ENCODE measurements at places on chromosomes 1 and 21.

DNA sequence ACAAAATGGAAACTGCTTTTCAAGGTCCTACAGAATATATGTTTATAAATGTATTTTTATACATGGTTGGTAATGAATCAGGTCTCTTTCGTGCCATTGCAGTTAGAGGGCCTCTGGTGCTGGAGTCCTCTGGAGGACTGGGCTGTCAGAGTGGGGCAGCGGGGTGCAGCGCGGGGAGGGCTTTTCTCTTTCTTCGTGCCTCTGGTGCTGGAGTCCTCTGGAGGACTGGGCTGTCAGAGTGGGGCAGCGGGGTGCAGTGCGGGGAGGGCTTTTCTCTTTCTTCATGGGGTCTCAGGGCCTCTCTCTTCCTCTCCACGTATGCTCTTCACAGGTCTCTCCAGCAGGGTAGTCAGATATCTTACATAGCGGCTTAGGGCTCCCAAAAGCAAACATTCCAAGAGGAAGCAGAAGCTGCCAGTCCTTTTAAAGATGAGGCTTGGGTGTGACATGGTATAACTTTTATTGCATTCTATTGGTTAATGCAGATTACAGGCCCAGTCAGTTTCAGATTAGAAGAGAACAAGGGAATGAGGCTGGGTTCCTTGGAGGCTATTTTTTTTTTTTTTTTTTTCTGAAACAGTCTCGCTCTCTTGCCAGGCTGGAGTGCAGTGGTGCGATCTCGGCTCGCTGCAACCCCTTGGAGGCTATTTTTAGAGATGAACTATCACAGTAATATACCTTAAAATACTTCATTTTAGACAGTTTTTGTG is 13.1 kb downstream of the SDCCAG8 start:
- no peak for DNase-seq

DNA sequence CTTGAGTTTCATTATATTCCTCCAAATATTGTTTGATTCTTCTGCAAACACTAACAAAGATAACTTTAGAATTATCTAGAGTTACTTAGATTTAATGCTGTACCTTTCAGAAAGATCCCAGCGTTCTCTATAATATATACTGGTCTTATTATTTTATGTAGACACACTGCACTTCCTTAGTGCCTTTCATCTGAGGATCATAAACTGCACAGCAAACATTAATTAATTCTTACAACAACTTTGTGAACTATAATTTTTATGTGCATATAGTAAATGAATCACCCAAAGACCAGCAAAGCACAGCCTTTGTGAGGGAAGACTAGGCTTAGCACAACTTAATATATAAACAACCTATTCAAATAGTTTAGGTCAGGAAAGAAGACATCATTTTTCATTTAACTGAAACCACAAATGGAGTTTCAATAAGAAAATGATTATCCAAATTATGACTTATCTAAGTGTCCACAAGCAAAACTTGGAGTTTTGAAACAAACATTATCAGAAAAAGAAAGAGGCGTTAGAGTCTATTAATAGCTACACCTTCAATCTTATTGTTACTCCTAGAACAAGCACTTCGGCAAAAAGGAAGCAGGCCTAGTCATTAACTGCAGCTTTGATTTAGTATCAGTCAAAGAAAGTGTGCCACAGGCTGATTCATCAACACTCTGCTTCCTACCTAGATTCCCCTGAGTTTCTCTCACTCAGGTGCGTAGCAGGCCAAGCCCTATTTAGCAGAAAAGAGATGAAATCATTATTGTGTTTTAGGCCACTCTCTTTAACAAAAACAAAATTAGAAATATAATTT is 22.5 kb upstream of the RC3H1 start:
- DNase-seq: no peak

DNA sequence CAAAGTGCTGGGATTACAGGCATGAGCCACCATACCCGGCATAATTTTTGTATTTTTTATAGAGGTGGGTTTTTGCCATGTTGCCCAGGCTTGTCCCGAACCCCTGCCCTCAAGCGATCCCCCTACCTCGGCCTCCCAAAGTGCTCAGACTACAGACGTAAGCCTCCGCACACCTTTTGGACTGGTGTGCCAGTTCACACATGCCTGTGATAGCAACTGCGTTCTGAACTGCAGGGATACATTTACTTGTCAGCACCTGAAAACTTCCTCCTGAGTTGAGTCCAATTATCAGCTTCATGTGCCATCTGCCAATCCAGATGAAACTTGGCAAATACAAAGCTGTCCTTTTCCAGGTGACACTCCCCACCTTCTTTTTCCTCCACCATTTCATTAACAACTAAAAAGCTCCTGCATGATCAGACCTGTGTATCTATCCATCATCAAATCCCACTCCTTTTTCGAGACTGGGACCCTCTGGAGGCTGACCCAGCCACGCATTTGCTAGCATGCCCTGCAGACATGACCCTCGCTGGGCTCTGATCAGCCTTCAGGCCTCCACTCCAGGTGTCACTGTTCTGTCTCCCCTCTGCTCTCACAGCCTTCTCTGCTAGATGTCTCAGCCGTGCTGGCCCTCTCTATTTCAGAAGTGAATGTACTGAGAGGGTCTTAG is 2.1 kb upstream of the DEGS1 start:
- peak; percentile 40 for DNase-seq

- no peak for DNase-seq
Measured at GRCh38 chr1:29344336-29344735, 108.0 kb downstream of the PTPRU start.

- DNase-seq: no peak
Measured at GRCh38 chr1:21492356-21492625, 16.9 kb upstream of the ALPL start.

GRCh38 chr21:31184459-31184858 is 146.2 kb upstream of the KRTAP19-8 start:
- peak; percentile 85 for DNase-seq

DNA sequence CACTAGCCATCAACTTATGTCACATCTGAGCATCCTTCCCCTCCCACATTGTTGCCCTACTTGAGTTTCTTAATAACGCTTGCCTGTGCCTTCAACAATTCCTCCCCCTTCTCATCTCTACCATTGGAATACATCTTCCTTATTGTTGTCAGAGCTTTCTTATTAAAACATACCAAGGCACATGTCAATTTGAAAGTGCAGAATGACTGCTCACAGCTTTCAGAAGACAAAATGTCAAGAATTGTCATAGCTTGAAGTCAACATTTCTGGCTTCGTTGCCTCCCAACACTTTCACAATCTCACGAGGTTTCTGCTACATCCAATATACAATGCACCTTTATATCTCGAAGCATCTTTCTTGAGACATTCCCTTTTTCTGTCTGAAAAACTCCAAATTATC is 279.9 kb downstream of the LRRC7 start:
- DNase-seq: no peak

DNA sequence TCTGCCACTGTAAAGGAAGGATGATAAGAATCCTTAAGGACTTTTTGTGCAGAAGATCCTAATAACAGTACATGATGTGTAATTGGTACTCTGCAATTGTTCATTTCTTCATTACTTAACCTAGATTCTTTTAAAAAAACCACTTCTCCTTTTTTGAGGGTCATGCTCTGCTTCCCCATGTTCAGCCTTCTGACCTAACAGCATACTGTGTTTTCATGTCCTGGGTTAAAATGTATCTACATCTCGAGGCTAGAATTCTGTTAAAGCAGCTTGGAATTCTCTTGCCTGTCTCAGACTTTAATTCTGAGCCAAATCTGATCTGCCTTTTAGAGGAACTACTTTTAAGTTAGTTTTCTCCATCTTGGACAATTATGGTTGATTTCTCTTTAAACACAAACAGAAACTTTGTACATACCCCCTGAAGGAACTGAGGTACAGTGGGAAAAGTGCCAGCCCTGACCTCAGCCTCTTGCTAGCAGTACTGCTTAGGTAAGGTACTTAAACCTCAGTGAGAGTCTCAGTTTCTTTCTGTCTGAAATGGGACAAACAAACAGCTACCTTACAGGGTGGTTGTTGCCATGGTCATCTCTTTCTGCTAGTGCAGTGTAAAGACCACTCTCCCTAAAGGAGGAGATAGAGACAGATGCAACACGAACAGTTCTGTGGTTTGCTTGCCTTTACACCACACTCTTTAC is 103.2 kb upstream of the DYNLT5 start:
- DNase-seq: no peak

DNA sequence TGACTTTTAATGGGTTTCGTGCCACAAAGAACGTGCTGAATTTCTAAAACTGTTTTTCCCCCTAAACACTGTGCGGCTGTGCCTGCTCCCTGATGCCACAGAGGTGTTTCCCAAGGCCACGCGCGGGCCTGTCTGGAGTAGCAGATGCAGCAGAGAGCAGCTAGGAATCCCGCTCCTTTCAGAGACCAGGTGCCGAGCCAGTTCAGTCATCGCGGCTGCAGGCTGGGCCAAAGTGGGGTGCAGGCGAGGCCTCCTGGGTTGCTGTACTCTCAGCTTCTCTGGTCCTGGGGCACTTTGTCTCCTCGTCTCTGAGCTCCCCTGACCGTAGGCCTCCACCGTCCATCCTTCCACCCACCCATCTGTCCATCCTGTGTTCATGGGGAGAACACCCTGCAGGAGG is 17.4 kb upstream of the DIP2A start:
- no peak for DNase-seq

DNA sequence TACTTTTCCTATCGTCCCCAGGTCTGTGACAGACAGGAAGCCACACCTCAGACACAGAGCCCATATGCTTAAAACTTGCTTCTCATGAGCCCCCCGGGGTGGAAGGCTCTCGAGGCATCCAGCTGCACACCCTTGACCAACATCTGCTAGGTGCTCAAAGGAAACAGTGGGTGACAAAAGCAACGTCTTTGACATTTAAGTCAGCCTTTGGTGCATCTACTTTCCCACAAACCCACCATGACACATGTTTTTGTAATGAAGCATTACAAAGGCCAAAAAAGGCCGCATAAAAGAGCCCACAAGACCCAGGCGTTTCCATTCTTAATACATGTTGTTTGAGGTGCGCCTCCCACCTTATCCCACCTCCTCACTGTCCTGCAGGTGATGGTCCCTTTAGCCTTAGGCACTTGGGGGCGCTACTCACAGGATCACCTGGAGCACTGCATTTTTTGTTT is 11.8 kb upstream of the FASLG start:
- DNase-seq: peak; percentile 53

DNA sequence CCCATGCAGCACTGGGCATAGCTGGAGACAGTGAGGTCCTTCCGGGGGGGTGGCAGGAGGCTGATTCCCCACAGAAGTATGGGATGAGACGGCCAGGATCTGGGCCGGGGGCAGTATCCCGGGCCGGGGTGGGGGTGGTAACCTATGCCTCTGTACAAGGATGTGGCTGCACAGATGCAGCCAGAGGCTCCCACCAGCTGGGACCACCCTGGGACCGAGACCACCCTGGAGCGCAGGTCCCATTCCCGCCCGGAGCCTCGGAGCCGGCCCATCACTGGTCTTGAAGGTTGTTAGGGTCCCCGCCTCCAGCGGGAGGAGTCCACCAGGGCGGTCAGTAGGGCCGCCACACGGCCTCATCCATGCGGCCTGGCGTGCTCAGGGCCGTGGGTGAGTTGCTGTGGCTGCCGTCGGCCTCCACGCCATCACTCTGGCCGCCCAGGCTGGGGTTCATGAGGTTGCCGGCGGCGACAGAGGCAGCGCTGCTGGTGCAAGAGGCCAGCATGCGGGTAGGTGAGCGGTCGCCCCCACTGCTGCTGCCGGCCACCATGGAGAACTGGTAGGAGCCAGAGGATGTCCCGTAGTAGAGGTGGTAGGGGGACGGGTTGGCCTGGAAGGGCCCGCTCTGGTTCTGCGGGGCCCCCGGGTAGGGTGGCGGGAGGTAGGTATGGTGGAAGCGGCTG is 28.1 kb downstream of the RUNX3 start:
- DNase-seq: peak; percentile 60

DNA sequence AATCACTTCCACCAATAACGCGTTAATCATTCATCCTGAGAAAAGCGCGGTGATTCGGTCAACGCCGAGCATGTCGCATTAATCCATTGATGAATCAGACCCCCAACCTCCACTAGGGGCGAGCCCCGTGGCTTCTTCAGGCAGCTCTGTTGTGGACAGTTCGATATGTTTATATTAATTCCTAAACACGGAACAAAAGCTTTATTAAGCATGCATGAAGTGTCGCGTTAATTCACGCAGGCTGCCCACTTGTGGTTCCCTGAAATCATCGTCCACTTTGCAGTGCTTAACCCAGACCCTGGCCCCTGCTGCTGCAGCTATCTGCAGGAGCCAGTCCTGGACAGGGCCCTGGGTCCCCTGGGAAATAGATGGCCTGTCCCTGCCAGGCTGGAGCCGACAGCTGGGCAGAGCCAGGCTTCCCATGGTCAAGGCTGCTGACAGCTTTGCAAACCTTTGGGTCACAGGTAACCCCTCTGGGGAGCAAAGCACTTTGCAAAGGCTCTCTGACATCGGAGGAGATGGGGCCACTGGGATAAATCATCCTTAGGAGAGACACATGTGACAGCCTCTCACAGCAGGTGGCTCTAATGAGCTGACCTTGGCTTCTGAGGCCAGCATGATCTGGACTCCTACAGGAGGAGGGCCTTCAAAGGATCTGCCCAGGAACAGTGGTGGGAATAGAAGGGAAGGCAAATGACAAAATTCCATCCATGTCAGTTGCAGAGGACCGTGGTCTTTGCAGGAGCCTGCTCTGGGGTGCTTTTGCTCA is 137.0 kb upstream of the AJAP1 start:
- DNase-seq: no peak

- DNase-seq: no peak
Measured at GRCh38 chr1:24154215-24154614, 11.3 kb upstream of the IL22RA1 start.

GRCh38 chr21:37207441-37208009 is 59.6 kb downstream of the VPS26C start:
- peak; percentile 75 for DNase-seq

DNA sequence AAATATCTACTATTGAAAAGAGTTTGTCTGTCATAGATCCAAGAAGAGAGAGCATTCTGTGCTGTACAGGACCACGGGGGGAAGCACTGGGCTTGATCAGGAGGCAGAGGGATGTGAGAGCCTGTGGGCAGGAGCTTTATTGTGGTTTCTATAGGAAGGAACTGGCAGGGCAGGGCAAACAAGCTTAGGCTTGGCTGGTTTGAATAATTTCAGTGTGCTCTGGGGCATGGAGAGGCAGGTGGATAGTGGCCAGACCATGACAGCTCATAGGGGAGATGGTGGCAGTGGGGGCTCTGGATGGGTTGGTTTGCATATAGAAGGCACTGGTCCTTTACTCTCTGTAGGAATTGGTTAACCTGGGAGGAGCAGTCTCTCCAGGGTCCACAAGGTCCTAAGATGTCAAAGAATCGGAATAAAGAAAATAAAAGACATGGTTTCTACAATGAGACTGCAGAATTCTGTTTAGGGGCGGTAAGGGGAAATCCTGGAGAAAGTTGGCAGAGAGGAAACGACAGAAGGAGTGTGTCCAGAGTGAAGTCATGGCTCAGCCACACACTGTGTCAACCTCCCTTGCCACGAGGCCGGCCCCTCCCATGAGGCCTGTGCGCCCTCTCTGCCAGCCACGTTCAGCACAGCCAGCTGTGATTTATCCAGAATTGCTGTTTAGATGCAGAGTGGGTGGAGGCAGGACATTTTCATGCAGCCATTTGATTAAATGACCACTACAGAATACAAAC is 81.7 kb upstream of the PGBD5 start:
- no peak for DNase-seq

DNA sequence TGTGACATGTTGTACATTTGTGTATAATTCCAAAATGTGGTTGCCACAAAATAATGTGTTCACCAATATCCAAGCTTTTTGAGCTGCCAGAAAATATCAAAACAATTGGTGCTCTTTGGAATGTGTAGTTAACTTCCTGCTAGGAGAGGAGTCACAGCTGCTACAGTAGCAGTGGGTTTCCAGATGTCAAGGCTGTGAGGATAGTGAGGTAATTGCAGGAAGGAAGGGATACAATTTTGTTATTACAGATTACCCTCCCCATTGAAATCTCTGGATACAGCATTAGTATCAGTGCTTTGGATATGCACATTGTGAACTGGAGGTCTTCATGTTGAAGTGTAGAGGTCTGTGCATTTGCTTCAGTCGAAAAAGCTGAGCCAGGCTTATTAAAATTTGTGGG is 253.2 kb downstream of the PTPRC start:
- no peak for DNase-seq
